ENCODE measurements at places on chromosomes 2 and 18. TPM values are rescaled to one million over a fixed set of nuclear protein-coding genes. Genes with fewer than 3 reads are reported as not detected.

ERFE gene
- total RNA-seq = 7.3 TPM

IHH gene
- not detected for total RNA-seq

DNER gene
- total RNA-seq = 0.83 TPM

CAD gene
- 19.6 TPM for total RNA-seq

SLC16A14 gene
- 4.1 TPM for total RNA-seq

SNTG2 gene
- total RNA-seq = not detected

ABCG8 gene
- total RNA-seq = not detected
